Naive thymus-derived CD4-positive, alpha-beta T cell (primary cell): ENCODE measurements at places on chromosomes 11 and 22.

DNA sequence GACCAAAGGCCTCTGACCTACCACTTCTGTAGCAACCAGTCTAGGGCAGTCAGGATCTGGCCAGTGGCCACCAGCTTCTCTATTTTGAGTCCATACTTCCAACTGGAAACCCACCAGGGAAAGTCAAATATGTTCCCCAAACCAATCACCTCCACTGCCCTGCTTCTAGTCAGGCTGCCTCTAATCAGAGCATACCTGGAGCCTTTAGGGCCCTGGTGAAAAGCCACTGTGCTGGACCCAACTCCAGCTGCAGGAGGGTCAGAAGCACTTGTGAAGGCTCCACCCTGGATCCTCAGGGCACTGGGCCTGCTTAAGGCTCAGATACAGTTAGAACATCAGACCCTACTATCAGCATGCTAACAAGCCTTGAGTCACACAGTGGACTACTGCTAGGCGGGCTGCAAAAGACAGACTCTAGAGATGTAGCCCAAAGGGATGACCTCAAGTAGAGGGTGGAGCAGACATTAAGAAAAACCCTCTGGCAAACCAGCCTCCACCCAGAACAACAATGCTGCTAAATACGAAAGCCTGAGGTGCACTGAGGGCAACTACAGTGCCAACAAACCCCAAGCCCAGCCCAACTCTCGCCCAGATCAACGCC is 69.2 kb downstream of the DGCR2 start:
- H3K36me3 ChIP-seq: peaks cover 81% of the 10 kb centered on the region
- H3K27ac ChIP-seq: no peak overlapping the region
- H3K4me1 ChIP-seq: no peaks in the 10 kb centered on the region

- H3K36me3 ChIP-seq: no peaks in the 10 kb centered on the region
- H3K4me3 ChIP-seq: no peak overlapping the region
- no peak for DNase-seq
- H3K27me3 ChIP-seq: no peaks in the 10 kb centered on the region
Observed at GRCh38 chr11:111494040-111494439, 18.1 kb downstream of the BTG4 start.

DNA sequence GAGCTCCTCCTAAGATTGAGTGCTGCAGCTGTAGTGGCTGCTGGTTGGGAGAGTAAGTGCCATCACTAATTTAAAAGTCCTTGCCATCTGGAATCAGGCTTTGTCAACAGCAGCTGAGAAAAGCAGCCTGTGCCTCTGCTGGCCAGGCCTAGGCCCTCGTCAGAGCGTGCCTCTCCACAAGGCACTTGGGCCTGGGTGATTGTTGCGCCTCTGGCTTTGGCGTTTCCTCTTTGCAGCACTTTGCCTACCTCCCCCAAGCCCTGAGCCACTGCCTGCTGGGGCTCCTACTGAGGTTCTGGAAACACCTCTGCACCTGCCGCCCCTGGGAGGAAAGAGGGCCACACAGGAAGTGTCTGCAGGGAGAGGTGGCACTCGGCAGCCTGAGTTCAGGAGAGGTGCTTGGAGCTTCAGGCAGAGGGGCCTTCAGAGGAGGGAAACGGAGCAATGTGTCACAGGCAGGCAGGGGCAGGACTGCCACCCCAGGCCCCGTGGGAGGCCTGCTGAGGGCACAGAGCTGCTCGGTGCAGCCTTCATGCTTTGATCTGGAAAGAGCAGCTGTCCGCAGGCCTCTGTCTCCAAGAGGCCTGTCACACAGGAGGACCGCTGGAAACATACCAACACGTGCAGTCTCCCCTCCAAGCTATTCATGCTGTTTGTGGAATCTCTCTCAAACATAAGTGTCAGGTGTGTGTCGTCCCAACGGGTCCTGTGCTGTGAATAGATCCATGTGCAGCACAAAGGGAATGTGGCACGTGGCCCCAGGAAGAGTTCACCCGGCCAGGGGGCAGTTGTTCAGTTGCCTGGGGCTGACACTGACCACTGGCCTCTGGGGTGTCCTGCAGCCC is 61.5 kb upstream of the EMID1 start:
- H3K4me1 ChIP-seq: no peaks in the 10 kb centered on the region
- no peaks in the 10 kb centered on the region for H3K36me3 ChIP-seq
- no peak for DNase-seq
- H3K27me3 ChIP-seq: no peaks in the 10 kb centered on the region
- H3K27ac ChIP-seq: no peak overlapping the region

DNA sequence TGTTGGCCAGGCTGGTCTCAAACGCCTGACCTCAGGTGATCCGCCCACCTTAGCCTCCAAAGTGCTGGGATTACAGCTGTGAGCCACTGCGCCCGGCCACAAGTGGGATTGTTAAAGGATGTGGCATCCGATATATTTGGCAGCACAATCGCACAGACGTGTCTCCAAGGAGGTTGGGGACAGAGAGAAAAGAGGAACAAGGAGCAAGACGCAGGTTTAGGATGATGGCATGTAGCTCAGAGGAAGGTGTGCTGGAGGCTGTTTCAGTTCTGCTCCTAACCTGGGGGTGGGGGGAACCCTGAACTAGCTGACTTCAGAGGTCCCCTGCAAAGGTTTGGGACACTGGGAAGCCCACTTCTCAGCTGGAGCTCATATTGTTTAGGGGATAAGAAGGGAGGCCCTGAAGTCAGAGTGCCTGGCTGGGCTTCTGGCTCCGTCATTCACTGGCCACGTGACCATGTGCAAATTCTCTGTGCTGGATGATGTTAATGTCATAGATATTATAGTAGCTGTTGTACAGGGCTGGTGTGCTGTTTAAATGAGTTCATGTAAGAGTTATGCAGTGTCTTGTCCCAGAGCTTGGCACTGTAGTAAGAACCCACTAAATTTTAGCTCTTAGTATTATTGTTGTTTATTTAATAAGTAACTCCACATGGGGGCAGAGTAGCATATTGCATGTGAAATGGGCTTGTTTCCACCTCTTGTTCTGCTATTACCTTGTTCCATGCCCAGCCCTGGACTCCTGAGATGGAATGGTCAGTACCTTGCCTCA is 129.7 kb downstream of the ST3GAL4 start:
- no peaks in the 10 kb centered on the region for H3K27me3 ChIP-seq
- H3K36me3 ChIP-seq: no peaks in the 10 kb centered on the region
- no peak overlapping the region for H3K4me3 ChIP-seq
- DNase-seq: no peak
- H3K27ac ChIP-seq: no peak overlapping the region

- no peaks in the 10 kb centered on the region for H3K27me3 ChIP-seq
- no peak overlapping the region for H3K4me3 ChIP-seq
- no peak overlapping the region for H3K27ac ChIP-seq
- DNase-seq: no peak
- no peaks in the 10 kb centered on the region for H3K36me3 ChIP-seq
Observed at GRCh38 chr11:91630916-91631673, 593.5 kb upstream of the FAT3 start.
